ENCODE measurements at places on chromosomes 1 and 21.

GRCh38 chr1:18901147-18901951 is 1.0 kb downstream of the ALDH4A1 start:
- DNase-seq: no peak

GRCh38 chr1:24236789-24237371 is 49.8 kb upstream of the IFNLR1 start:
- DNase-seq: peak; percentile 33

DNA sequence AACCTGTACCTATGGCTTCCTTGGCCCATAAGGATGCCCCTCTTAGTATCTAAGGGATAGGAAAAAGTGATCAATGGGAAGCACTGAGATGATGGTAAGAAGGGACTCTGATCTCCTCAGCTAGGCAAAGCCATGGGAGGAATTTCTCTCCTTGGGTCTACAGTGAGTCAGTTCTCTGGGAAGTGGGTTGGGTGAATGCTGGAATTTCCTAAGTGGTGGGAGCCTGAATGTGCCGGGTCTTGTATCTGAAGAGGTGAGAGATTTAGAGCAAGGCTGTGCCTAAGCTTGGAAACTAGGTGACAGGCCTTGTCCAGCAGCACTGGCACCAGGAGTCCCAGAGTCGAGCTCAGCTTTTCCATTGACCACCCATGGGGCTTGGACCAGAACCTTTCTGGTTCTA is 96.3 kb upstream of the SLC2A1 start:
- no peak for DNase-seq

- no peak for DNase-seq
Measured at GRCh38 chr1:178864326-178864725, 6.6 kb downstream of the ANGPTL1 start.

DNA sequence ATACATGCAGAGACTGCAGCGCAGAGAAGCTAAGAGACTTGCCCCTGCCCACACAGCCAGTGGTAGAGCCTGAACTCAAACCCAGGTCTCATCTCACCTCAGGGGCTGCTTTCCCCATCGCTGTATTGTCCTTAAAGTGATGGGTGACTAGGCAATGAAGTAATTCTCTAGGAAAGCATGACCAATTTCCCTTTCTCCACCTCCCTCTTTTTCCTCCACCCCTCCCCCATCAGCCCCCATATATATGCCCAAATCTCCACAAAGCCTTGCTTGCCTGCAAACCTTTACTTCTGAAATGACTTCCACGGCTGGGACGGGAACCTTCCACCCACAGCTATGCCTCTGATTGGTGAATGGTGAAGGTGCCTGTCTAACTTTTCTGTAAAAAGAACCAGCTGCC is at the start of gene IL24:
Gene IL24, plus strand, starts transcription at position 269 of the 400 bp plus-strand sequence. CDS start 390 bp downstream, outside the sequence.
- DNase-seq: no peak

GRCh38 chr1:172472495-172472894 is 28.6 kb upstream of the PIGC start:
- no peak for DNase-seq

GRCh38 chr1:81525085-81525484 is 275.6 kb upstream of the ADGRL2 start:
- no peak for DNase-seq

GRCh38 chr1:110360431-110360830 is 21.3 kb downstream of the RBM15 start:
- DNase-seq: no peak

GRCh38 chr1:211616231-211616964 is 37.4 kb upstream of the SLC30A1 start:
- no peak for DNase-seq

- no peak for DNase-seq
Measured at GRCh38 chr1:7225711-7226505, 440.7 kb downstream of the CAMTA1 start.

DNA sequence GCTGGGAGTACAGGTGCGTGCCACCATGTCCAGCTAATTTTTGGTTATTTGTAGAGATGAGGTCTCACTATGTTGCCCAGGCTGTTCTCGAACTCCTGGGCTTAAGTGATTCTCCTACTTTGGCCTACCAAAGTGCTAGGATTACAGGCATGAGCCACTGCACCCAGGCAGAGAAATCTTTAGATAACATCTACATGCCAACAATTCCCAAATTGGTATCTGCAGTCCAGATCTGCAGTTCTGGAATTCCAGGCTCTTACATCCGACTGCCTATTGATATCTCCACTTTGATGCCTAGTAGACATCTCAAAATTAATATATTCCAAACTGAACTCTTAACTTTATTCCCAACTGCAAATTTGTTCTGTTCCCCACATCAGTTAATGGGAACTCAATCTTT is 23.3 kb downstream of the INAVA start:
- no peak for DNase-seq

DNA sequence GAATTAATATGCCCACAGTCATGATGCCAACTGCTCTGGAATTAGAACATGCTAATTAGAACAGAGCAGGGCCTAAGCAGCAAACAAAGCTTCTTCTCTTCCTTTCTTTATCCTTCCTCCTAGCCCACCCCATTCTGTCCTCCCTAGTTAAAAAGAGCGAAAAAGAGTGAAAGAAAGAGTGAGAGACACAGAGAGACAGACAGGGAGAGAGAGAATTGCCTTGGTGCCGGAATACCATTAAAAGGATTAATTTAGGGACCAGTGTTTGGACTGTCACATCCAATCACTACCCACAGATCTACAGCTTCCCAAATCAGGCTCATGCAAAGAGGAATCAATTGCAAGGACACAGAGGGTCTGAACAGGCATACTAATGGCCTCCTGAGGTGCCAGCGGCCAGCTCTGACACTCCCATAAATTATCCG is 7.0 kb downstream of the ERI3 start:
- DNase-seq: no peak

- no peak for DNase-seq
Measured at GRCh38 chr21:35204850-35205541, 155.9 kb upstream of the RUNX1 start.

DNA sequence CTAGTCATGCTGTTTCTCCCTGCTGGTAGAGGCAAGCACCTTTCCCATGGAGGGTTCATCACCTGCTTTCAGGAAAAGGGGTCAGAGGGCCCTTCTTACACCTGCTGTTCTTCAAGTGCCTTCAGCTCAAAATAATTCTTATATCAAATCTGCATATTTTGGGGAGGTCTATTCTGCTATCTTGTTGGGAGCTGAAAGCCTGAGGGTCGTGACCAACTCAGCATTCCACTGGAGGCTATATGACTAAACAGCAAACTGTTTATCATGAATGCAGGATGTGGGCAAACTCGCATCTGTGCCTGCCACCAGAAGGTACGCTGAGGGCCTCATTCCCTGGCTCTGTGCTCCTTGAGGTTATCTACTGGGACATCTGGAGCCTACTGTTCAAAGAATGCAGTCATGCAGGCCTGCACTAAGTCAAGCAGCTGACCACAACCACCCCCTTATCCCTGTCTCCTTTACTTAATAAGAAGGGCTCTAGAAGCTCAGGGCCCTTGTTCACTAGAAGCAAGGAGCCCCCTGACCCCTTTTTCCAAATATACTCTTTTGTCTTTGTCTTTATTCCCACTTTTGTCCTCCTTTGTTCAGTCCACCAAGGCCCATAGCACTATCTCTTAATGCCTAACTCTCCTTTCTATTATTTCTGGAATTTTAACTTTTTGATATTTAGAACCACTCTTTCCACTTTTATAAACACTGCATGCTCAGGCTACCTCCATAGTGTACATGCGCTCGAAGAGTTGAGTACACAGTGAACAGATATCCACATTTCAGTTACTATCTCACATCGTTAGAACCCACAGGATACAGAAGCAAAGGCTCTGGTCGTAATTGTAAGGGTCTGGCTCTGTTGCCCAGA is 4.5 kb upstream of the TRIM17 start:
- no peak for DNase-seq

GRCh38 chr1:46013581-46013980 is 118.8 kb downstream of the PIK3R3 start:
- no peak for DNase-seq

DNA sequence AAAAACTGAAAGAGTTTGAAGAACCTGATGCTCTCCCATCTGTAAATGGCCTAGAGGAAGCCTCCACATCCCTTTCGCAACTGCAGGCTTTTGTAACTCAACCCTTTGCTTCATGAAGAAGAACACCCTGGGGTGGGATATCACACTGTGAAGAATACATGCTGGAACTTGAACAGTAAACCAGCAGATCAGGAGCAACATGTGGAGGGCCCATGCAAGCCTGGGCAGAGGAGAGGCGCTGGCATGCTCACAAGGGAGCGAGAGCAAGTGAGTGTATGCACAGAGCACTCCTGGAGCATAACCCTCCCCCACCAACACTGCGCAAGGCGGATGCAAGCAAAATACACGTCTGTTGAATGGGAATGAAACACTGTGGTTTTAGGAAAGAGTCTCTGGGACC is 24.6 kb upstream of the SPAG17 start:
- DNase-seq: no peak

Measured in HT-29 (cell line).